ENCODE measurements at places on chromosomes 7 and 10.

- peak; percentile 64 for DNase-seq
These were observed at the start of gene LRCH4 for GRCh38 chr7:100585511-100586265. LRCH4 (minus strand) TSS chr7:100586129; CDS start chr7:100586100, 29 bp downstream.

DNA sequence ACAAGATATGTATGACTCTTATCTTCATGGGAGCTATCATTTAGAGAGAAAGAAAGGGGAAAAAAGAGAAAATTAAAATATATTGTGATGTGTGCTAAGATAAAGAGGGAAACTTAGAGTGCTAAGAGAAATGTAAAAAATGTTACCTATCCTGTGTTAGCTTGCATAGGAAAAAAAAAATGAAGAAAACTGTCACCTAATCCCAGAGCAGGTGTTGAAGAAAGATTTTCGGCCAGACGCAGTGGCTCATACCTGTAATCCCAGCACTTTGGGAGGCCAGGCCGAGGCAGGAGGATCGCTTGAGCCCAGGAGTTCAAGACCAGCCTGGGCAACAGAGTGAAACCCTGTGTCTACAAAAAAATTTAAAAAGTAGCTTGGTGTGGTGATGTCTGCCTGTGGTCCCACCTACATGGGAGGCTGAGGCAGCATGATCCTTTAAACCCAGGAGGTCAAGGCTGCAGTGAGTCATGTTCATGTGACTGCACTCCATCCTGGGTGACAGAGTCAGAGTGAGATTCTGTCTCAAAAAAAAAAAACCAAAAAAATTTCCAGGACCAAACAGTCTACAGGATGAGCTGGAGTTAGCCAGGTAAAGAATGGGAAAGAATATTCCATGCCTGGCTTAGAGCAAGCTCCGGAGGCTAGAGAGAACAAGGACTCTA, 2.4 kb upstream of the MKLN1 start:
- DNase-seq: no peak

DNA sequence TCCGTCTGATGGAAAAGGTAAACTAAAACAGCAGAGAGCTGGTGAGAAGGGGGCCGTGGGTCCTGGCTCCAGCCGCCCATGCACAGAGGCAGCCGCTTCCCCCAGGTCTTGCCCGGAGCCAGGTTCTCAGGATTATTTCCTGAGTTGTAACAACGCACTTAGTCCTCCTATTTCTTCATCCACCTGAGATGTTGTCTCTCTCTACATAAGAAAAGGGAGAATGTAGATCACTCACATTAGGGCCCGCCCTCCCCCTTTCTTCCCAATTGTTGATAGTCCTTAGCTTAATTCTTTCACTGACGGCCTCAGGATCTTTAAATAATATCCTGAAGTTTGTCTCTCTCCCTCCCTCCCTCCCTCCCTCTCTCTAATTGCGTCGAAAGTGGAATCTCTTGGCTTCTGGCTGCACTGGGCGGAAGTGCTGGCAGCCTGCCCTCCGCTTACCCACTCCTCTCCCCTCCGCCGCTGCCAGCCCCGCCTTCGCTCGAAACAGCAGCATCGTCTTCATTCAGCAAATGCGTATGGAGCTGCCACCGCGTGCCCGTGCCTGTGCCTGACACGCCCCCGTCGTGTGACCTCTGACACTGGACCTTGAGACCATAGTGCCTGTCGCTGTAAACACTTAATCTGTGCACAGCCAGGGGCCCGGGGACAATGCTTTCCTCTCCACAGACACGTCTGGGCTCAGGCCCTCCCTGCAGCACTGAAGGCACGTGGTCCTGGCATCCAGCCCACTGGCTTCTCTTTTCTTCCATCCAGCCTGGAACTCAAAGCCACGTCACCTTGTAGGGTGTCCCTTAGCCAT, 174.5 kb upstream of the PPP2R2D start:
- DNase-seq: no peak

- no peak for DNase-seq
These were observed 16.0 kb downstream of the MMRN2 start for GRCh38 chr10:86941426-86941825.

DNA sequence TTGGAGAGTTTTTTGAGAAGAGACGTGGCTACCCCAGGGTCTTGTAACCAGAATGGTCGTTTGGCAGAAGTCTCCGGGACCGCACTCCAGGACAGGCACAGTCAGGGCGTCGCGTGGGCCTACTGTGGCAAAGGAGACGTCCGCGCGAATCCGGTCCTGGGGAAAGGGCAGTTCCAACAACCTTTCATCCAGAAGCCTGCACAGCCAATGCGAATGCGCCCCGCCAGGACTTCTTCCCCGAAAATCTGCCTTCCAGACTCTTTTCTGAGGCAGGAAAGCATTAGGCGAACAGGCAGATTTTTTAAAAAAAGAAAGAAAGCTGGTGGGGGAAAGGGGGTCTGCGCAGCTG, 2.0 kb downstream of the HPSE2 start:
- DNase-seq: no peak

DNA sequence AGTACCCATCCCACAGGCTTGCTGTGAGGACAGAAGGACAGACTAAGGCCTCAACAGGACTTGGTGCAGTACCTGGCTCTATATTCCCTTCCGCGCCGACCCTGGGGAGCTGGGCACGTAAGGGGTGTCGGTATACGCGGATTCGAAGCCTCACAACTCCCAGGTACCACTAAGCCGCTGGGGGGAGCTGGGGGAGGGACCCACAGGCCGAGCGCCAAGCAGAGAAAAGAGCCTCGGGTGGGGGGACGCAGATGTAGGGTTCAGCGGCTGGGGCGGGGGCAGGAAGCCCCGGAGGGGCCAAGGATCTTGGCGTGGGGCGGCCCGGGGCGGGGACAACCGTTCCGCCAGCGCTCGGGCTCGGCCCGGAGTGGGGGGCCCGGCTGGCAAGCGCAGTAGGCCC, 126.4 kb upstream of the ZNF746 start:
- DNase-seq: peak; percentile 64

DNA sequence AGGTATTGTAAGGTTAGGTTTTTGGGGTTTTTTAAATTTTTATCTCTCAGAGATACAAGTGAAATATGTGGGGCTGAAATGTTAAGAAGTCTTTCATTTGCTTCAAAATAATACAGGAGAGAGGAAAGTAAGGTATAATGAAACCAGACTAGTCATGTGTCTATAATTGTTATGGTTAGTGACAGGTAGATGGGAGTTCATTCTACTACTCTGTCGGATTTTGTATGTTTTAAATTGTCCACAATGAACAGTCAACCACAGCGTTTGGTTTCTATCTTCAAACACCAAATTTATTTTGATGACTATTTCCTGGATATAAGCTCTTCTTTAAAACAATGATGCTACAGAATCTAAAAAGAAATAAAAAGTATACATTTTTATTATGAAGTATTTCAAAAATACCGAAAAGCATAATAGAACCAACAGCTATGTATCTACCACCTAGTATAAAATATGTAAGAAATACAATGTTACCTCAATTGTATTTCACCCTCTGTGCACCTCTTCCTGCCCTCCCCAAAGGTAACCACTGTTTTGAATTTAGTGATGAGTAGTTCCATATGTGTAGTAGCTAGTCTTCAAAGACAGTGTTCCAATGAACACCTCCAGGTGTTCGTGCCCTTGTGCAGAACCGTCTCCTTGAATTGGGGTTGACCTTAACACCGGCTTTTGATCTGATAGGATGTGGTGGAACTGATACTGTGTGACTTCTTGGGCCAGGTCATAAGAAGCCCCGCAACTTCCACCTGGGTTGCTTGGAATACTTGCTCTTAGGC, 74.8 kb upstream of the CDK1 start:
- DNase-seq: no peak

- no peak for DNase-seq
These were observed 77.0 kb upstream of the FAM20C start for GRCh38 chr7:115274-115911.

GRCh38 chr7:47458057-47458456, 123.9 kb downstream of the TNS3 start:
- DNase-seq: no peak

DNA sequence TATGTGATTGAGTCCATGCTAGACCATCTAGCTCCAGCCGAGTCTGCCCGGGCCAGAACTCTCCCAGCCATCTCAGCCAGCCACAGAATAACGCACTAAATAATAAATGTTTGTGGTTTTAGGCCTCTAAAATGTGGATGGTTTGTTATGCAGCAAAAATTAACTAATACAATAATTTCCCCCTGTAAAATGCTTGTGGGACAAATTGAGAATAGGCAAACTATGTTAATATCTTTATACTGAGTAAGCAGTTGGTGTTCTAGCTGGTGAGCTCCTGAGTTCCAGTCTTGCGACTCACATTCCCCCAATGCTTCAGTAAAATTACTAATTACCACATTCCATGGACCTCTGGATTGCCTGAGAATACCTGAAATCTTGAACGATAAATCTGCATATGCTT, 316.8 kb upstream of the NFE2L3 start:
- DNase-seq: no peak

DNA sequence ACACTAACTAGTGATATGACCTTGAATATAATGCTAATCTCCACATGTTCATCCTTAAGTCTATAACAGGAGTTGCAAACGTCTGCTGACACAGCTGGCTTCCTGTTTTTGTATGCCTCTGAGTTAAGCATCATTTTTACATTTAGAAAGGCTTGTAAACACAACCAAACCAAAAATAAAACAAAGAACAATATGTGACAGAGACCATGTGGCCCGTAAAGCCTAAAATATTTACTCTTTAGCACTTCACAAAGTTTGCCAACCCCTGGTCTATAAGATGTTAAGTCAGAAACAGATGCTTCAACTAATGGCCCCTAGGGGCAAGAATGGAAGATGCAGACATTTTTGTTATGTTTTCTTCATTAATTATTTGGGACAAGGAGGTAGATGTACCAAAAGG, 109.3 kb downstream of the CPEB3 start:
- DNase-seq: no peak

GRCh38 chr10:102395400-102396316, at the start of gene NFKB2:
NFKB2 (plus strand) TSS chr10:102395705; CDS start chr10:102395960, 255 bp downstream.
- DNase-seq: peak; percentile 89

DNA sequence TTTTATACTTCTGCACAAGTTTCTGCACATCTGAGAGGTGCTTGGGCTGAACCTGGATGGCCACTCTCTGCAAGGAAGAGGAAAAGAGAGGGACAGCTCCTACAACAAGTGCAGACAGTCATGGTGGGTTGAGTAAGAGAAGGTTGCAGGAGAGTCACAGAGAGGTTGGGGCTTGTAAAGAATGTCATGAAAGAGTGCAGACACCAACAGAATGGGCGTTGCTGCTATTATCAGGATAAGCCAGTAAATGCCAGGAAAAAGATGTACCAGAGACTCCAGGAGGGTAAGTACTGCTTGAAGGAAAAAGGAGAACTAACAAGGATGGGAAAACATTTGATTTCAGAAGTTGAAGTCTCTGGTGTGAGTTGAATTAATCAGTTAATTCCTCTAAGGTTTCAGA, 77.8 kb upstream of the NRP1 start:
- DNase-seq: no peak

- no peak for DNase-seq
These were observed 790.6 kb downstream of the PCDH15 start for GRCh38 chr10:54010337-54010933.

DNA sequence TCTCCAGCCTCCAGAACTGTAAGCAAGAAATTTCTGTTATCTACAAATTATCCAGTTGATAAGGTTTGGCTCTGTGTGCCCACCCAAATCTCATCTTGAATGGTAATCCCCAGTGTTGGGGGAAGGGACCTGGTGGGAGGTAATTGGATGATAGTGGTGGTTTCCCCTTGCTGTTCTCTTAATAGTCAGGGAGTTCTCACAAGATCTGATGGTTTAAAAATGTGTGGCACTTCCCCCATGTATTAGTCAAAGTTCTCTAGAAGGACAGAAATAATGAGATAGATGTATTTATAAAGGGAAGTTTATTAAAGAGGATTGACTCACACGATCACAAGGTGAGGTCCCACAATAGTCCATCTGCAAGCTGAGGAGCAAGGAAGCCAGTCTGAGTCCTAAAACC, 56.2 kb upstream of the APBB1IP start:
- DNase-seq: no peak

- no peak for DNase-seq
These were observed 31.1 kb upstream of the CRHR2 start for GRCh38 chr7:30713392-30713791.

GRCh38 chr7:46558482-46559193, 637.6 kb upstream of the IGFBP3 start:
- DNase-seq: no peak

DNA sequence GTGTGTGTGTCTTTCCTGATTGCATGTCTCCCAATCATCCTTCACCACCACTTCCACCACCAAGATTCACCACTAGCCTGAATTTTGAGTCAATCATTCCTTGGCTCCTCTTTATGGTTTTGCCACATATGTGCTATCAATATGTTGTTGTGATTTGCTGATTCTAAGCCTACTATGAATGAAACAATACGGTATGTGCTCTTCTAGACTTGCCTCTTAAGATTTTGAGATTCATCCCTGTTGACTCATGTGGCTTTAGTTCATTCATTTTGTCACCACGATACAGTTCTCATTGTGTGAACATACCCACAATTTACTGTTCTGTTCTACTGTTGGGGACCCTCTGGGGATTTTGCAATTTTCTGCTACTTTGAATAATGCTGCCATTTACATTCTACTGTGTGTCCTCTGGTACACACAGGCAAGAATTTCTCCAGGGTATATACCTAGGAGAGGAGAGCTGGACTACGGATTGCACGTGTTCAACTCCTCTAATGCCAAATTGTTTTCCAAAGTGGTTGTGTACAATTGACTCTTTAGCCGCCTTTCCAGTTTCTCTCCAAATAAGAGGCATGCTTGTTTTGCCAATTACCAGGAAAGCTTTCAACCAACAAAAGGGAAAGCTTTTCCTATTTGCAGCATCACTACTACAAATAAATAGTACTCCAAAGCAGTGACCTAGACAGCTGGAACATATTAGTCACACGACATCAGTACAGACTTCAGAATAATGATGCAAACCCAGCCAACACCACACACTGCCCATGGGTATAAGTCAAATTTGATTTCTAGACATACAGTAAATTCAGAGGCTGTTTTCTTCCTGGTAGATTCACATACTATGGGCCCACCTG, 30.0 kb downstream of the SGMS1 start:
- DNase-seq: no peak

DNA sequence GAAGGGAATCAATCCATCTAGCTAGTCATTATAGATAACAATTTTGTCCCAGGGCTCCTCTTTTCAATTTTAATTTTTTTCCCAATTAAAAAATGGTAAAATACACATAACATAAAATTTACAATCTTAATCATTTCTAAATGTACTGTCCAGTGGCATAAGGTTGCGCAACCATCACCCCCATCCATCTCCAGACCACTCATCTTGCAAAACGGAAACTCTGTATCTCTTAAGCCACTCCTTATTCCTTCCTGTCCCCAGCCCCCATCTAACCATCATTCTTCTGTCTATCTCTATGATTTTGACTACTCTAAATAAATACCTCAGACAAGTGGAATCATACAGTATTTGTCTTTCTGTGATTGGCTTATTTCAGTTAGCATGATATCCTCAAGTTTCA, 46.1 kb upstream of the RAB18 start:
- DNase-seq: no peak

GRCh38 chr10:127254276-127254675, 57.9 kb upstream of the INSYN2A start:
- DNase-seq: peak; percentile 14
